Suppressor macrophage treated with lipopolysaccharide for 4 hours (primary cell): ENCODE measurements at places on chromosomes 1 and 21.

DNA sequence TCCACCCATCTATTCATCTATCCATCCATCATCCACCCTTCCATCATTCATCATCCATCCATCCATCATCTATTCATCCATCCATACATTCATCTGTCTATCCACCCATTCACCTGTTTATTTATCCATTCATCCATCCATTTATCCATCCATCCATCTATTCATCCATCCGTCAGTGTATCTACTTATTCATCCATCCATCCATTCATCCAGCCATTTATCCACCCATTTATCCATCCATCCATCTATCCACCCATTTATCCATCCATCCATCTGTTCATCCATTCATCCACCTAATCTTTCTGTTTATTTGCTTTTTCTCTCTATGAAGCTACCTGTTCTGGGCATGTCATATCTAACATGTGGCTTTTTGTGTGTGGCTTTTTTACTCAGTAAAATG, 115.4 kb downstream of the CRYAA start:
- DNase-seq, result no peak

- DNase-seq, result no peak
Observed at GRCh38 chr1:112423207-112423606, 27.2 kb downstream of the CTTNBP2NL start.

DNA sequence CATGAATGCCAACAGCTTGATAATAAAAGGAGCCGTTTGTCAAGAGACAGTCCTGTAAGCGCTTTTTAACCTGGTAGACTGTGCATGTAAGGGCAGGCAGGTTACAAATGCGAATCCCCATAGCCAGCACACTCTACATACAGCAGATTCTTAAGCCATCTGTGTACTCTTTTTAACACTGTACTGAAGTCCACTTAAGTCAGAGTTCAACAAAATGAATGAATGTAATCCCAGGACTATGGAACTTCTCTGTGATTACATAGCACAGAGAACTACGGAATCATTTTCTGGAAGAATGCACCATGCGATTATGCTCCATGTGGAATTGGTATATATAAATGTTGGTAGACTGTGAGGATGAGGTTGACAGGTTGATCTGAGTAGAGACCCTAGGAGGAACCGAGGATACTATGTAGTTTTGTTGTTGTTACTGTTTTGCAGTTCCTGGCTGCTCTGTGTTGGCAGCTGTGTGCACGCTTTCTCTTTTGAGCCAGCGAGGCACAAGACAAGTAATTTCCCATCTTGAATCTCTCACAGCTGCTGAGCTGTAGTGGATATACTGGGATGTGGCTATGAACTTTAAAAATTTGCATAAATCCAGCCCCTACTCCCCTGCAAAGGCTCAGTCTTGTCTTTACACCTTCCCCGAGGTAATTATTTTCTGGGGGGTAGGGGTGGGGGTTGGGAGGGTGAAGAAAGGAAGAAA, 21.9 kb downstream of the LRRC8D start:
- DNase-seq, result peak; percentile 36

DNA sequence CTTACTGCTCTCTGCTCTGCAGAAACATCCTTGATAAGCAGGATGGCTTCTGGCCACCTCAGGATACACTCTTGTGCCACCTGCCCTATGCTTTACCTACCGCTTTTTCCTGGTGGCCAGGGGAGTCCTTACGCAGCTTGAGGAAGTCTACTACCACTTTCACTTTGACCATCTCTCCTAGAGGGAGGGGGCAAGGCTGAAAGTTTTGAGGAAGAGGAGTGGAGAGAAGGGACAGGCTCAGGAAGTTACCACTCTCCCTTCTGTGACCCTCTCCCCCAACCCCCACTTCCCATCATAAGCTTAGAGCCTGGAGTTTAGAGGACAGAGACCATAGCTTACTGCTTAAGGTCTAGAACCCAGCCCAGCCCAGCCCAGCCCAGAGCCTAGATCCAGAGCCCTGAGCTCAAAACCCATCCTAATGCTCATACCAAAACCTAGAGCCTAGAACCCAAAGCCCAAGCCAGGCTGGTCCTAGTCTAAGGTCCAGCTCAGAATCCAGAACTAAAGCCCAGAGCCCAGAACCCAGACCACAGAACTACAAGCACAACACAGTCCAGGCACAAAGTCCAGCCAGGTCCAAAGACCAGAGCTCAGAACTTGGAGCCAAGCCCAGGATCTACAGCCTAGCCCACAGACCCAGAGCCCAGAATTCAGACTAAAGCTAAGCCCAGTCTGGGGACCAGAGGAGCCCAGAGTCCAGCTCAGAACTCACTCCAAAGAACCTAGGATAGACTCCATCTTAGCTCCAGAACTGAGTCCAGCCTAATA, 18.0 kb upstream of the MFSD2A start:
- peak; percentile 81 for DNase-seq

- no peak for DNase-seq
Observed at GRCh38 chr1:182889997-182890396, 50.9 kb downstream of the DHX9 start.

GRCh38 chr1:246058466-246058865, 448.6 kb downstream of the SMYD3 start:
- DNase-seq, result no peak

DNA sequence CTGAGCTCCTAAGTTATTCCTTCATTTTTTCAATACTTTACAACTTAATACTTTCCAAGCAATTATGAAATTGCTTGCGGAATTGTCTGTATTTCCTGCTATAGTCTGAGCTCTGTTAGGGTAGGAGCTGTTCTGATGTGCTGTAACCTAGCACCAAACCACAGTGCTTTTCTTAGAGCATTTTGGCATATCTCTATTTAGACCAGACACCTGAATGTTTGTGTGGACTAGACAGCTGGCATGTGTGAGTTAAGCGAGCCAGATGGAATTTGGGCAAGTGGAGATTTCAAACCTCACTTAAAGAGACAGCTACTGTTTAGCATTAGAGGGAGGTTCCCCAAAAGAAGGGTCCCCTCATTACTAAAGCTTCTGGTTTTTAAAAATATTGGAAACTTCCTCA, 106.1 kb downstream of the RWDD3 start:
- DNase-seq, result no peak

GRCh38 chr1:40314721-40315238, 2.3 kb downstream of the COL9A2 start:
- DNase-seq, result no peak

DNA sequence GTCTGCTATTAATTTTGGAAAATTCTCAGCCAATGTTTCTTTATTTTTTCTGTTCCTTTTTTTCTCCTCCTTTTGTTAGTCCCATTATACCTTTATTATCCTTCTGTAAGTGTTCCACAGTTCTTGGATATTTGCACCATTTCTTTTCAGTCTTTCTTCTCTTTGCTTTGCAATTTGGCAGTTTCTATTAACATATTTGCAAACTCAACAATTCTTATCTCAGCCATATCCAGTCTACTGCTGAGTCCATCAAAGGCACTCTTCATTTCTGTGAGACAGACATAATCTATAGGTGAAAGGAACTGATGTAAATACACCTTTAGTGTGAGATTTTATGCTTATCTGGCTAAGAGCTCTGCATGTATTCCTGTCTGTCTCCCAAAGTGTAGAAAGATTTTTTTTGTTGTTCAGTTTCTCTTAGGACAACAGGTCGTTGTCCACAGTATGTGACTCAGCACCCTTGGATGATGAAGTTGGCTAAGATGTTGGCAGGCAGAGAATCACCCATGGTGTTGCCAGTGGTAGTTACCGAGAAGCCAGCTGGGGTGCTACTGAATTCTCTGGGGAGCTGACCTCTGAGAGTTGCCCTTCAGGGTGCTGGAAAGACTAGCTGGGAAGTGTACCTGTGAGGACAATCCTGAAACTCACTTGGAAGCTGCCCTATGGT, 38.4 kb downstream of the LEPR start:
- no peak for DNase-seq

DNA sequence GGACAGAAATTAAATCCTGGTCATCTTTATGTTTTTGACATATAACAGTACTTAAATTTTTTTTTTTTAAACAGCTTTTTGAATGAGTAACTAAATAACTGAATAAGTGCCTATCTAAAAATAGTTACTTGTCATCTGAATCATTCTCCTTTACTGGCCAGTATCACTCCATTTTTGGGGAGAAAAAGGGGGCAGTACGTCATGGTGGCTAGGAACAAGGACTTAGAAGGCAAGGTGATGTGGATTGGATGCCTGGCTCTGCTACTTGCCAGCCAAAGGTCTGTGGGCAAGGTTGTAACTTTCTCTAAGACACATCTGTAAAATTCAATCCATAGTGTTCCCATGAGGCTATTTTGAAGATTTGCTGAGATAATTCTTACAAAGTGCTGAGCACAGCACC, 220.4 kb upstream of the DEPDC1 start:
- DNase-seq, result no peak

- DNase-seq, result no peak
Observed at GRCh38 chr1:184156521-184157393, 105.2 kb downstream of the TSEN15 start.

DNA sequence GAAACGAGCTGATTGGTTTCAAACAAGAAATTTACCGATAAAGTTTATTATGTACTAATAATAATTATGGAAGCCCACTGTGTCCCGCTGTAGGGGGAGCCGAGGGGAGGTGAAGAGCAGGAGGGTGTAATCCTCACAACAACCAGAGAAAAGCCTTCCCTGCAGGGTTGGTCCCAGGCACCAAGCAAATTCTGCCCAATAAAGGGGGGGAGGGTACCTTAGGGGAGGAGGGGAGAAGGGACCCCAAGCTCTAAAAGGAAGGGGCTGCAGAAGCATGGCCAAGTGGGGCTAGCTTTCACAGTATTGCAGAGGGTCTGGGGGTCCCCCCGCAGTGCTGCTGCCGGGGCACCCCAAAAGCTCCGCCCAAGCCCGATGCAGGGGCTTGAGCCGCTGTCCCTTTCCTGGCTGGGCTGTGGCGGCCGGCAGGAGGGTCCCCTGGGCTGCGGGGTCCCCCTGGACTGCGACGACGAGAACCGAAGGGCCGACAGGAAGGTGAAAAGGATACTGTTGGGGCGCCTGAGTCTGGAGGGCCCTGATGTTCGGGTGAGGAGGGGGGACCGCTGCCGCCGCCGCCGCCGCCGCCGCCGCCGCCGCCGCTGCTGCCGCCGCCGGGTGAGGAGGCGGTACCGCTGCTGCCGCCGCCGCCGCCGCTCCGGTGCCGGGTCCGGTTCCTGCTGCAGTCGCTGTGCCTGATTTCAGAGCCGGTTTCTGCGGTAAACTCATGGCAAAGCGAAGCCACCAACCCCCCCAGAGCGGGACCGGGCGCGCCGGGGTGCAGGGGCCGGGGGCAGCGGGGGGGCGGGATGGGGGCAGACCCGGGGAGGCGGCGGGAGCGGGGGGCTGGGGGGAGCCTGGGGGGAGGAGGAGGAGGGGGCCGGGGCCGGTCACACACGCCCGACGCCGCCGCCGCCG, 771 bp downstream of the EIF4G3 start:
- peak; percentile 32 for DNase-seq

- no peak for DNase-seq
Observed at GRCh38 chr1:178267646-178268094, 173.8 kb downstream of the RASAL2 start.

- no peak for DNase-seq
Observed at GRCh38 chr21:19640964-19641363, 1237.4 kb upstream of the TMPRSS15 start.

- DNase-seq, result no peak
Observed at GRCh38 chr1:201072149-201072548, 40.1 kb downstream of the CACNA1S start.

DNA sequence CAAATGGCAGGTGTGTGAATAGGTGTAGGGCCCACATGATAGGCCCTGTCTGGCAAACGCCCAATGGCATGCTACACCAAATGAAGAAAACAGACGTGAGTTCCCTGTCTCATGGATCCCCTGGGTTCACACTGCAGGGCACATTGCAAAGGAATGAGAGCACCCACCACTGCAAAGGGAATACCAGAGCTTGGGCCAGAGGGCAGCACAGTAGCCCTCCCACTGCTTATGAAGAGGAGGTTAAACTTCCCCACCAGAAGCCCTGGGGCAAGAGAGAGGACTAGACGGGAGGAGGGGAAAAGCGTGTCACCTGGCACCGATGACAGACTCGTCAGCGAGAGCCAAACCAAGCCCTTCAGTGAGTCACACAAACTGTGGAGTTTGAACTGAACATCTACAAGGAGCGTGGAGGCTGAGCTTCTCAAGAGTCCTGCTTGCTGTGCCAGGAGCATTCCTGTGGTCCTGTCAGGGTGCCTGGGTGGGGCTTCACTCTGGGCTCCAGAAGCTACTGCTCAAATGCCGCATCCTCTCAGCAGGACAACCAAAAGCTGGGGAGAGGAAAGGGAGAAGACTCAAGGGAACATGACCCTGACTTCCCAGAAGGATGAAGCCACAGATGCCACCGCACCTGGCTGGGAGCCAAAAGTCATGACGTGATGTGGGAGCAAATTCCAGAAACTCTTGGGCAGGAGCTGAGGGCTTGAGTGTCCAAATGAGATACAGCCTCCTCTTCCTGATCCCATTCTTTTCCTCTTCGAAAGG, 61.1 kb downstream of the TOMM20 start:
- peak; percentile 82 for DNase-seq

- no peak for DNase-seq
Observed at GRCh38 chr1:112797224-112797623, 82.1 kb upstream of the PPM1J start.

GRCh38 chr1:206633708-206634121, 1.6 kb upstream of the DYRK3 start:
- peak; percentile 74 for DNase-seq

DNA sequence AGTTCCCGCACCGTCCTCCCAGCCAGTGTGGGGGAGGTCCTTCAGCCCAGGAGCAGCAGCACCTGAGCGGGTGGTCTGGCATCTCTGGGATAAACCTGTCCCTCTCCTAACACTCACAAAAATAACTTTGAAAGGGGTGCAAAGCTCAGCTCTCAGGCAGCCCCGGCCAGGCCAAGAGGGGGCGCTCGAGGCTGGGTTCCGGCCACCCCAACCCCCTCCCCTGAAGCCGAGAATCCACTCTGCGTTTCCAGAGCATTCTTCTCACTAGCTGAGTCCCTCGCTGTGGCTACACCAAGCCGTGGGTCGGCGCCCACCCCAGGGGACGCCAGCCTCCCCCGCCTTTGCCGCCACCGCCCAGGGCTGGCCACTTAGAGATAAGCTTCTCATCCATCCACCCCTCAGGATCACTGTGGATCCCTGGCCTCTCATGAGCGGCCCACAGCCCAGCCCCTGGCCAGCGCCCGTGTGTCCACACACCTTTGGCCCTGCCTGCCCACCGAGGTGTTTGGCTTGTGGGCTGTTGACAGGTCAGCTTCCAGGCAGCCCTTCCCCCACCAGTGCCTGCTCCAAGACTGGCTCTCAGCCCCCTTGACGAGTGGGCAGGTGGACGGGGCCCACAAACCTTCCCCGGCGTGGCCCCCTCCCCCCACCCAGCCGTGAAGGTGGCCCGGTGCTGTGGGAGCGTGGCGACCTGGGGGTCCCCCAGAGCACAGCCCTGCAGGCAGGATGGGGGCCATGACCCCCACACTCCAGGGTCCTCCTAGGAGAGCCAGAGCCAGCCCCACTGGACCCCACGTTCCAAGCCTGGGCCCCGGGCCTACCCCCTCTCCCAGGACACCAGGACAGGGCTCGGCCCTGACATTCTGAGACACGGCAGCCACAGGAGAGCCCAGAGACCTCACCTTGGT, 1.9 kb downstream of the FTCD start:
- DNase-seq, result peak; percentile 42

DNA sequence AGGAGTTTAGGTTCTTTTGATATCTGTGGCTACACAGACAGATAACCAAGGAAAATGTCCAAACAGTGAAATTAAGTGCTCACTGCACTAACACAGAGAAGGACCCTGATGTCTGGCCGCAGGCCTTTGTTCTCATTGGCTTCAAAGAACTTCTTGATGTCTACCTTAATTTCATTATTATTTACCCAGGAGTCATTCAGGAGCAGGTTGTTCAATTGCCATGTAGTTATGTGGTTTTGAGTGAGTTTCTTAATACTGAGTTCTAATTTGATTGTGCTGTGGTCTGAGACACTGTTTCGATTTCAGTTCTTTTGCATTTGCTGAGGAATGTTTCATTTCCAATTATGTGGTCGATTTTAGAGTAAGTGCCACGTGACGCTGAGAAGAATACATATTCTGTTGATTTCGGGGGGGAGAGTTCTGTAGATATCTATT, 15.2 kb upstream of the LGALS8 start:
- no peak for DNase-seq
